Dorsolateral prefrontal cortex (tissue), 122 donors: ENCODE measurements at places on chromosomes 3 and 15.

DNA sequence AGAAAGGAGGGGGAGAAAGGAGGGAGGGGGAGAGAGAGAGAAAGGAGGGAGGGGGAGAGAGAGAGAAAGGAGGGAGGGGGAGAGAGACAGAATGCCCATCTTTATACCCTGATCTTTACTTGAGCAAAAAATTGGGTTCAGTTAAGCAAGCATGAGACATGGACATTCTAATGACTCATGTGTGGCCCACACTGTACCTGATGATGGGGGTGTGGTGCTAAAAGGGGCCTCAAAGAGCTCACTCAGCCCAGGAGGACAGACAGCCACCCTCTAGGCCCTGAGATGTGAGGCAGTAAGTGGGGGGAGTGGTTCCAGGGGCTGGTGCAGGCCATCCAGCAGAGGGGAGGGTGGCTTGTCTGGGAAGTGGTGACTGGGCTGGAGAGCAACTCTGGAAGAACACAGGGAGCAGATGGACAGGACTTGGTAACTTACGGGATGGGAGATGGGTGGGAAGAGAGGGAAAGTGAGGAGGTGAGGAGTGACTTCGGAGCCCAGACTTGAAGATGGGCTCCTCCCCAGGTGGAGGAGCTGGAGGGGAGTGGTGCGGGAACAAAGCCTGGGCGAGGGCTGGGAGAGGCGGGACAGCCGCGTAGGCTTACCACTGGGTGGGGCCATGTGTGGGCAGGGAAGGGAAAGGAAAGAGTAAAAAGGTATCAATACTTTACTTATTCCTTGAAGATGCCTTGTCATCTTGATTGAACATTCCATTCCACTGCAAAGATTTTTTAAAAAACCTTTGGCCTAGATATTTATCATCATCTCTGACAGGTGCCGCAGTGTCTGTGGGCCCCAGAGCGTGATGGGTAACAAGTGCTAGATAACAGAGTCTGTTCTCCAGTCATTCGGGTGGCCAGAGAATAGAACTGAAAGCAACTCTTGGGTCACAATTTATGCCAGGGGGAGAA is 32.3 kb downstream of the TSPAN3 start:
- DNase-seq: no peak

DNA sequence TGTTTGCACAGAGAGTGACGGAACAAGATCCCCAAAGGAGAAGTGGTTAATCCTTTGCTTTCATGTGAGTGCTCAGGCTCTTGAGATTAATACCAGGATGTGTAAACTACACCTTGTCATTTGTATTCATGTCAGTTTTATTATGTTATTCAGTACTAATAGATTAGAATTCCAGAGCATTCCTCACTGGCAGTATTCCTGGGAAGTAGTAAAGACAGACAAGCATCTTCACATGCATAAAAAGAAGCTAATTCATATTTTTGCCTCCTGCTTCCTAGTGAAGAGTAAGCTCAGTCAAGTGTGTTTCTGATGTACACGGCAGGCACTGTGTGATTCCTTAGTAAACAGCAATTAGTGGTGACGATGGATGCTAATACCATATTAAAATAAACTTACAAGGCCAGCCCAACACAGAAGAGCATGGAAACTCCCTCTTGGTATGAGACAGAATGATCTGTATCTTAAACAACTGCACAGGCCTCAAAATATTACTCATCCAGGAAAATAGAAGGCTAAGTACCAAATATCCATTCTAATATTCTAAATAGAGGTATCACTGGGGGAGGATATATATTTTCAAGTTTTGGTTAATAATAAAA is 336.8 kb upstream of the MCTP2 start:
- DNase-seq: no peak

- no peak for DNase-seq
These were observed 20.1 kb upstream of the ZCWPW2 start for GRCh38 chr3:28328188-28329151.

- no peak for DNase-seq
These were observed 12.6 kb downstream of the GHRL start for GRCh38 chr3:10280177-10280529.

GRCh38 chr3:81426826-81427577 is 334.4 kb downstream of the GBE1 start:
- DNase-seq: no peak

- DNase-seq: no peak
These were observed 362.1 kb downstream of the MAGI1 start for GRCh38 chr3:65676580-65676979.

GRCh38 chr15:36844534-36844998 is 255.8 kb downstream of the MEIS2 start:
- no peak for DNase-seq

- peak; percentile 65 for DNase-seq
These were observed 171.6 kb downstream of the SV2B start for GRCh38 chr15:91271565-91272153.

DNA sequence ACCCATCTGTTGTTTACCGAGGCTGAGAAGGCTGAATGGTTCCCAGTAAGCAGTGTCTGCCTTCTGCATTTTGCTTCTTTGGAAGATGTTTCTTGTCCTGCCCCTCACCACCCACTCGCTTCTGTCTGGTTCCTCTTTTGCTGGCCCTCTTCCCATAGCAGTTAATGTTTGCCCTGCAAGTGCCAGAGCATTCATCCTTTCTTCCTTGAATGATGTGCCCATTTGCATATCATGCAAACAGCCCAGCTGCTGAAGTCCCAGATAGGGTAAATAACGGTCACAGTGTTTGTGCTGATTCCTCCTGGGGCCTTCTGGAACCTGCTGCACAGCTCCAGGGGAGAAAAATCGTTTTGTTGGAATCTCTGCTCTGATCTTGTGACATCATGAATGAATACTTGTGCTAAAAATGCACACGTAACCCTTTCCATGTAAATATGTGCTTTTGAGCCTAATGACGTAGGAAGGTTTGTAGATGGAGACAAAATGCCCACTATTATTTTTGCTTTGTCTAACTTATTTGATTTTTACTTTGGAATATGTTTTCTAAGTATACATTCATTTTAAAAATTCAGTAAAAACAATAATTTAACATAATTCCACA is 381.0 kb downstream of the SOX2 start:
- DNase-seq: peak; percentile 47
